ENCODE measurements at places on chromosomes 7 and 10. TPM values are rescaled to one million over a fixed set of nuclear protein-coding genes. Genes with fewer than 3 reads are reported as not detected.

DNA sequence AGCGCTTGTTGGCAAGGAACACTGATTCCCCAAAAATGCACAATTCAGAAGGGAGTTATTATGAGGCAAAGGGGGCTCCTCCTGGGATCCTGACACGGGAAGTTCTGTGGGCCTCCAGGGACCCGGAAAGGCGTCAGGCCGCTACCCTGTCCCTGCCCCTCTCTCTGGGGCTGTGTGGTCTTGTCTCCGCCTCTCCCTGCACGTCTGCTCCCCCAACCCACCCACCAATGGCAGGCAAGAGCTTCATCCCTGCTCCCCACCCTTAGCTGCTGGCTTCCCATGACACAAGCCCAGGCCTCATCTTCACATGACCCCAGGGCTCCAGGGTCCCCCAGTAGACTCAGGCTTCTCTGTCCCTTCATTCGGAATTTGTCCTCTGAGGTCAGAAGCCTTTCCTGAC is 31.0 kb upstream of the ADRB1 start:
- DNase-seq = no peak

- DNase-seq = no peak
Measured at GRCh38 chr7:22635349-22635748, 91.7 kb upstream of the IL6 start.

The TAS2R5 gene
- 0.27 TPM for total RNA-seq

DNA sequence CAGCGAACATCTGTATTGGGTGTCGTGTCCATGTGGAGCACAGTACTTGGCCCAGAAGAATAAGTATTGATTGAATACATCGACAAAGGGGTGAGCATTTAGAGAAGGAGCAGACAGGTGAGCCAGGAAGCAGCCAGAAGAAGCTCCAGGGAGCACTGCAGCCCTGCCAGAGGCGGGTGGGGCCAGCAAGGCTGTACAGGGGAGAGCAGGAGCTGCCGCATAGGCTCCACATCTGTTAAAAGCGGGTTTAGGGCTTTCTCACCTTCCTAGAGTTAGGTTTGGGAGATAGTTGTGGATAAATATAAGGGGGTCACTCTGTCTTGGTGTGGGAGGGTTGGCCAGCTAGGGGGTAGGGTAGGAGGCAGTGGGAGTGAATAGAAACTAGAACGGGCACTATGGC is 1.3 kb upstream of the CPA1 start:
- no peak for DNase-seq

The HOXA3 gene
- total RNA-seq = 0.35 TPM

GRCh38 chr10:59847326-59847725 is 59.0 kb downstream of the CCDC6 start:
- no peak for DNase-seq

- DNase-seq = peak; percentile 83
Measured at GRCh38 chr7:132480534-132480933, 95.7 kb downstream of the PLXNA4 start.

- no peak for DNase-seq
Measured at GRCh38 chr10:117135480-117136140, 2.5 kb downstream of the VAX1 start.

DNA sequence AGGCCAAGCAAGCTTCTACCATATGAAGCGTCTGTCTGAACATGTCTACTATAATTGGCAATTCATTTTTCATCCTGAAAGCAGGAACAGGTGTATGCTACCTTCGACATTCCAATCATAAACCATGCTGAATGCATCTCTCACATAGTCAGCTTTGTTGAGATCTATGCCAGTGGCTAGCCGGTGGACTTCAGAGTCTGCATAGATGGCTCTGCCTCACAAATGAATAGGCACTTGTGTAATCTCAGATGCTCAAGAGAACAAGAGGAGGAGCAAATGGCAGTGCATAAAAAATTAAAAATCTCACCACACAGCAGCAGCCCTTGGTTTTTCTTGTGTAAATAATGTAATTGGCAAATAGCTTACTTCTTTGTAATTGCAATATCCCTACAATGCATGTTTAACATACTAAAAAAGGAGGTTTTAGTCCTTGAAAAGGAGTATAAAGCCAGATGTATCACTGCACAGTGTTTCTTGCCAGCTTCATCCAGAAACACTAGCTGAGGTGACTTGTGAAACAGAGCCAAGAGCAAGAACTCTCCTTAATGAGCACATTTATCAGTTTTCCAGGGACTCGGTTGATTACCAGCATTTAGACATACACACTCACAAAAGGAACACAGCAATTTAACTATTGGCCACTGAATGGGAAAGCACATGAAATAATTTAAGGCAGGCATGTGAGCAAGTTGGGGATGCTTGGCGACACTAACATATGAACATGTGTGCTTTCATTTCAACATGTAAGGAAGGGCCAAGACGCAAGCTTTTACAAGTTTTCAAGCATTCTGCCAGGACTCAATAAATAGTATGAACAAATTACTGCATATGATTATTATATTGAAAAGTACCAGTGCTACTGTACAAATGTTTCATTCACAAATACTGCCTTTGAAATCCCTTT is 249.9 kb upstream of the PLXNA4 start:
- DNase-seq = no peak

The CCDC146 gene
- 13.5 TPM for total RNA-seq

- no peak for DNase-seq
Measured at GRCh38 chr10:63468947-63469346, 3.2 kb upstream of the JMJD1C start.

The LDB1 gene
- 56.2 TPM for total RNA-seq

GRCh38 chr10:99630433-99630832 is 10.2 kb upstream of the SLC25A28 start:
- DNase-seq = no peak

GRCh38 chr10:1706711-1707110 is 30.6 kb downstream of the ADARB2 start:
- no peak for DNase-seq

DNA sequence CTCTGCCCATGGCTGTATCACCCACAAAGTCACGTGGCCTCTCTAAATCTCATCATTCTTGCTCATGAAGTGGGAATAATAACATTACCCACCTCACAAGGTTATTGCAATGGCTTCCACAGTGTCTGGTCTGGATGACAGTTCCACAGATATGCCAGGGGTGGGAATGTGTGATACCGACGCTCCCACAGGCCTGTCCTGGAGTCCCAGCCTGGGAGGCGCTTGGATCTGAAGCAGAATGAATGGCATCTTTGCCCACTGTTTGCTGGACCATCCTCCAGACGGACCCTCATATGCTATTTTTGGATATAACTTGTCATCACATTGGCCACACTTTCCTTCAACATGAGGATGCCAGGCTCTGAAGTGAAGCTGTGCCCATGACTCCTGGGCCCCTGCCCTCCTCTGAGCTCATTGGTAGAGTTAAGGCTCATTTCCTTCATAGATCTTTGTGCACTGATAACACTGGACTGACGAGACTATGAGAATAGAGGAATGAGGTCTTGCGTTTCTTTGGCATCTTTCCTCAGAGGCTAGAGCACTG is 279.8 kb upstream of the ZNF32 start:
- DNase-seq = no peak

GRCh38 chr10:56599201-56599600 is 238.1 kb upstream of the ZWINT start:
- no peak for DNase-seq

The POP7 gene
- total RNA-seq = 27.1 TPM

DNA sequence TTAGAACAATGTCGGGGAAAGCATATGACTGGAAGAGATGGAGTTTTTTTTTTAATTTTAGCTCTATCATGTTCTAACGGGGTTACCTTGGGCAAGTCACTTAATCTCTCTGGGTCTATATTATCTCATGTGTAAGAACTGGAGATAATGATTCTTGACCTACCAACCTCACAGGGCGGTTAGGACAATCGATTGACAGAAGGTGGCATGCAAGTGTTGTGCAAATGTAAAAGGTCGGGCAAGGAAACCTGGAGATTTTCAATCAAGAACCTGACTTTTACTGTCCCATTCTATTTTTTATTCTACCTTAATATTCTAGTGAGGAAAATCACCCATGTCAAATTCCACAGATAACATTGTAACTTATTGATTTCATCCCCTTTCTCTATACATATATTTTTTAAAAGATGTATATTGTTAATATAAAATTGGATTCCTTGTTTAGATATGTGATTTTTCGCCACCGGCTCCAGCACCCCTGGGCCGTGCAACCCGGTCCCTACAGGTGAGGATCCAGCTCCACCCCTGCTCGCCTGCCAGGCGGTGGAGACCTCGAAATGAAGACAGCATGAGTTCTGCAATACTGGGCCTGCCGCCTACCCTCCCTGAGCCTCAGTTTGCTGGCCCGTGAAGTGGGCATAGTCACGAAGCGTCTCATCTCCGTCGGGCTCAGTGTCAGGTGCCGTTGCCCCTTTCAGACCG is 497.6 kb upstream of the PHF14 start:
- DNase-seq = no peak

The BAMBI gene
- total RNA-seq = 13.2 TPM

- no peak for DNase-seq
Measured at GRCh38 chr10:89814278-89814677, 112.9 kb downstream of the KIF20B start.

GRCh38 chr10:43229208-43230061 is 37.4 kb downstream of the RASGEF1A start:
- DNase-seq = peak; percentile 47

The FOXP2 gene
- 2.3 TPM for total RNA-seq

The NUTM2D gene
- 4.0 TPM for total RNA-seq

- DNase-seq = peak; percentile 46
Measured at GRCh38 chr10:33509231-33509831, 174.9 kb upstream of the NRP1 start.

The AHR gene
- 27.4 TPM for total RNA-seq

- DNase-seq = no peak
Measured at GRCh38 chr7:135704698-135705097, 23.3 kb downstream of the SLC13A4 start.

DNA sequence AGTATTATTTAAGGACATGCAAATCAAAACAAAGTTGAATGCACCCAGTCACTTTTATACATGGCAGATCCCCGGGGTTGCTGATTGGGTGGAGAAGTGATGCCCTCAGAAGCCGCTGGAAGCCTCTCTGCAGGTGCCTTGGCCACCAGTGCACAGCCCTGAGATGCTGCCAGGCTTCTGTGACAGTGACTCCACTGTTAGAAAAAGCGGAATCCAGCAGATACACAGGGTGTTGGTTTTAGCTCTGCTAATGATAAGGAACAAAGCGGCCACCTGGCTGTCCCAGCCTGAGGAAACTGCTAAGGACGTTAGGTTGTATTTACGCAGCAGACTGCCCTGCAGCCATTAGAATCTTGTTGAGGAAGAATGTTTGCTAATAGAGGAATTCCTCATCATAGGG is 47.5 kb downstream of the JAKMIP3 start:
- peak; percentile 32 for DNase-seq

- no peak for DNase-seq
Measured at GRCh38 chr7:129926618-129927017, 26.1 kb downstream of the UBE2H start.

DNA sequence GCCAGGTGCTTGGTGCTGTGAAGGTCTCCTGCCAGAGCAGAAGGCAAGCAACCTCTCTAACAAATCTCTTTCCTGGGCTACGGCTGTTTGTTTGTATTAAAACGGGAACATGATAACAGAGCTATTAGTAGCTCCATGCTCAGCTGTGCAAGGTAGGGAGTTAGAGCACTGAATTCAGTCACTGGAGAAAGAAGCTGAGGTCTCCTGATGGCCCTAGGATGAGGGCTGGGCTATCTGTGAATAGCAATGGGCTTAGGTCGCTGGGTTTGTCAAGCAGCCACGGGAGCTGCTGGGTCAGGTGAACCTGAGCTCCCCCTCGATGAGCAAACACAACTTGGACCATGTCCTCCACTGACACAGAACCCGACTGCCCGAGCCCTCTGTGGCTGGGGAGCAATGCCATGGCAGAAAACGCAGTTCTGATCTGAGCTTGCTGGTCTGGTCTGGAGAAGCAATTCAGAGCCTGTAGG is 24.4 kb downstream of the TACC2 start:
- no peak for DNase-seq

The MKX gene
- not detected for total RNA-seq

Data from Right ventricle myocardium superior (tissue), 1 donor.